ENCODE measurements at places on chromosomes 2 and 18. TPM values are rescaled to one million over a fixed set of nuclear protein-coding genes. Genes with fewer than 3 reads are reported as not detected.

GRCh38 chr2:85435220-85435958, 16.9 kb downstream of the SH2D6 start:
- no peak for DNase-seq

DNA sequence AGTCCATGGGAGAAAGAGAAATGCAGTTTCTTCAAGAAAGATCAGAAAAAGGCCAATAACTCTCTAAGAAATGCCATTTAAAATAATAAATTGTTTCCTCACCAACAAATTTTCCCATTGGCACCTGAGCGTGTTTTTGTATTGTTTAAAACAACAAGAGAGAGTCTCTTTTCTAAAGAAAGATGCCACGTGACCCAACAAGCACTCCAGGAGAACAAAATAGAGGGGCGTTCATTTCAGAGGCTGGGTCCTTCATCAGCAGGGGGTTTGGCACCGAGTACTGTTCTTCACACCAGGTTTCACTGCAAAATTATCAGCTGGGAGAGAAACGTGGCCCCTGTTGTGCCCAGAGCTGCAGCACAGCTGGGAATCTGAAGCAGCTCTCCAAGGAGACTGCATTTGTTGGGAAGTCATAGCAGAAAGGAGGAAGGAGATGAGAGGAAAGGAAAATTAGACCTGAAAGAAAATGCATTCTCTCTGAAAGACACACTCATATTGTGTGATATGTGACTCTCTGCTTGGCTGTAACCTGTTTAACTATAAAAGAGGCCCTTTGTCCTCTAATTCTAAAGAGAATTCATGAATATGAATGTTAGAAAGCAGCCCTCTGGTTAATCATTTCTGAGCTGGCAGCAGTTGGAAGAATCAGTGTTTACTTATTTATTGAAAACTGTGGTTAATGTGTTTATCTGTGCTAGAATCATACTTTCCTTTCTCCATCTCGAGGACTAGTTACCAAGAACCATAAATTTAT, 205.3 kb upstream of the CDH20 start:
- DNase-seq: no peak

DNA sequence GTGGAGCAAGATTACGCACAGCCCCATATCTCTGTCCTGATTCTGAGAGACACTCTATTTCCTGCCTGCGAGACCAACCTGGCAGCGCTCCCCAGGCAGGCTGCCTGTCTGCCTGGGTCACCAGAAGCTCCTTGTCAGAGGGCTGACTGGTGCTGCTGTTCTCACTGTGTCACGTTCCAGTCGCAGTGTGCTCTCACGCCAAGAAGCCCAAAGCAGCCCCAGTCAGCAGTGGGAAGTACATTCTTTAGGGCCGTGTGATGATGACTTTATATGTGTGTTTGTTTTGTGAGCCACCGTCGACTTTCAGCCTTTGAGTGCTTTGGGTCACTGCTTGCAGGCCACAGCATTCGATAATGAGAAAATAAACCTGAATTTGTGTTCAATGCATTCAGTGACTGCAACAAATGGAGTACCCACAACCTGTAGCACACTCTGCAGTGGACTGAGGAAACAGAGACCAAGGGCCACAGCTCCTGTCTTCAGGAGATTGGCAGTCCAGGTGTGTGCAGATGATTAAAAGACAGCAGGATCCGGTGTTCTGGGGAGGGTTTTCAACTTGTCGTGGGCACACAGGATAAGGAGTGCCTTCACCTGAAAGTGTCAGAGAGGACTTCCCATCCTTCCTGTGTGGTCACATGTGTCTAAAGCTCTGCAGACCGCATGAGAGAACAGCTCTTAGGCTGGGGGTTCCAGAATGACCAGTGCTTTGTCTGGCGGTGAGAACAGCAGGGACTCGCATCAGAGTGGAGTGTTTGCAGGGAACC, 4.8 kb downstream of the TNFRSF11A start:
- DNase-seq: peak; percentile 60

DNA sequence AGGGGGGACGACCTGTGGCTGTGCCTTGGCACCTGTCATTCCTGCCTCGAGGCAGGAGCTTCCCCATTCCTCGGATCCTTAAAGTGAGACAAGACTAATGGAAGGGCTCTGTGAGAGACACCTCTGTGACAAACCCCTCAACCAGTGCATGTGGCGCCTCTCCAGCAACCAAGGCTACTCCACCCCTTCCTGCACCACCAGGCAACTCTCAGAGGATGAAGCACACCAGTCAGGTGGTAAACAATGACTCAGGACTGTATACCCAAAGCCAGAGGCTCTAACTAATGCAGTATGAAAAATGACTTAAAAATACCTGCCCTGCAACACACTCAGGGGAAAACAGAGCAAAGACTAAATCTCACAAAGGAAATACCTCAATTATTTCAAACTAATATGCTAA, 136.9 kb downstream of the UXS1 start:
- DNase-seq: no peak

- no peak for DNase-seq
Measured at GRCh38 chr18:2114765-2115164, 456.5 kb downstream of the METTL4 start.

DNA sequence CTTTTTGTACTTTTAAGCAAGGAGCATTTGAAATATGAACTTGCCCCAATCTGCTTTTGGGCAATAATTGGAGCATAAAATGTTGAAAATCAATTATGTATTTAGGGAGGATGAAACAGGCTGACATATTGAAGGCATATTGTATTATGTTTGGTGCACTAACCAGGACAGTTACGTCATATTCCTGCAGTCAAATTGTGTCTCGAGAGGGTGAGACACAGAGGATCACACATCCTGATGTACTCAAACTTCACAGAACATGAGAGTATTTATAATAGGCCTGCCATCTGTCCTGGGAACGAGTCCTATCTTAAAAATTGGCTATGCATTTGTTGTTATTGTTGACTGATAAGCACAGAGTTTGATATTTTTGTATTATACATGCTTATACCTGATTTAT, 44.7 kb downstream of the TANC1 start:
- DNase-seq: no peak

ACKR3 gene
- total RNA-seq: 12.6 TPM

LYPD1 gene
- 2.5 TPM for total RNA-seq
